ENCODE measurements at places on chromosomes 1 and 21.

DNA sequence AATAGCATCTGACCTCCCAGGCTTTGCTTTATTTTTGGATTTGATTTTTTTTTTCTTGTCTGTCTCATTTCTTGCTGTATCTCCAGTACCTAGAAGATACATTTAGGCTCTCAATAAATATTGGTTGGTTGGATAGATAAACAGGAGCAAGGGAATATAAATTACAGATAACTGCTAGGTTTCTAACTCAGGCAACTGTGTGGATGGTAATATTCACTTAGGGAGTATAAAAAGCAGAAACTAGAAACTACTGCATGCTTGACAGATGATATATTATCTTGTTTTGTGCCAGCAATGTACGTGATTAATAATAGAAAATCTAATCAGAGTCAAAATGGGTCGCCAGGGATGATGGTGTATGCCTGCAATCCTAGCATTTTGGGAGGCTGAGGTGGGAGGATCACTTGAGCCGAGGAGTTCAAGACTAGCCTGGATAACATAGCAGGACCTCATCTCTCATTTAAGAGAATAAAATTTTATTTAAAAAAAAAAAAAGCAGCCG is 31.0 kb upstream of the TARS2 start:
- no peak for DNase-seq

GRCh38 chr1:213162338-213162737 is 111.3 kb downstream of the RPS6KC1 start:
- peak; percentile 36 for DNase-seq

DNA sequence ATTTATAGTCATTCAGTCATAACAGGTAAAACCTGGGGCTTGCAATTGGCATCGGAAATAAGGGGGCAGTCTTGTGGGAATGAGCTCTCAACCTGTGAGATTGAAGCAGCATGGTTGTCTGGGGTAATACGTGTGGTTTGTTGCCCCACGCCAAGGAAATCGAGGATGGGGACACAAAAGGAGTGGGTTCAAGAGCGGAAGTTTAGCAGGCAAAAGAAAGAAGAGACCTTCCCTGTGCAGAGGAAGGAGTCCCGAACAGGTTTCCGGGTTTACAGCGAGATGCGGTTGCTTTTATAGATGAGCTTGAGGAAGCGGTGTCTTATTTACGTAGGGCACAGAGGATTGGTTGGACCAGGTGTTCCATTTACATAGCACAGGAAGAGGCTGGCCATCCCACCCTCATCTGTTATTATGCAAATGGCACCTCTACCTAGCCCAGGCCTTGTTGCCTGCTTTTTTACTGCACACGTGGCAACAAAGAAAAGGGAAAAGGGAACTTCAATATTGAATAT is 37.3 kb downstream of the IFNAR1 start:
- DNase-seq = no peak

GRCh38 chr1:24149866-24150233 is 6.9 kb upstream of the IL22RA1 start:
- peak; percentile 57 for DNase-seq

DNA sequence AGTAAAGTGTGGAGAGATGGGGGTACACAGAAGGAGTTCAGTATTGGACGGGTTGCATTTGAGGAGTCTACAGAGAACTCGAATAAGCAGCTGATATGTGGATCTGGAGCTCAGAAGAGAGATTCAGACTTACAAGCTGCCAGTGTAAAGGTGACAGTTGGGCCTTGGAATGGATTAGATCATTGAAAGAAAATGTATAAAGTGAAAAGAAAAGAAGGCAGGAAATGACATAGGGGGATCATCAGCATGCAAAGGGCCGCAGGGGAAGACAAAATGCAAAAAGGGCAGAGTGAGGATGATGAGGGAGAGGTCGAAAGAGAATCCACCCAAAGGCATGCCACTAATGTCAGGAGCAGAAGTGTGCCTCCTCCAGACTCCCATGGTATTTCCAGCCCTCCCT is 273.3 kb downstream of the TNR start:
- DNase-seq = no peak

GRCh38 chr1:220921971-220922635 is 42.9 kb downstream of the HLX start:
- DNase-seq = no peak

GRCh38 chr1:145926686-145927062 is 610 bp downstream of the RBM8A start:
- no peak for DNase-seq

GRCh38 chr1:30652152-30652841 is 71.1 kb downstream of the MATN1 start:
- no peak for DNase-seq

DNA sequence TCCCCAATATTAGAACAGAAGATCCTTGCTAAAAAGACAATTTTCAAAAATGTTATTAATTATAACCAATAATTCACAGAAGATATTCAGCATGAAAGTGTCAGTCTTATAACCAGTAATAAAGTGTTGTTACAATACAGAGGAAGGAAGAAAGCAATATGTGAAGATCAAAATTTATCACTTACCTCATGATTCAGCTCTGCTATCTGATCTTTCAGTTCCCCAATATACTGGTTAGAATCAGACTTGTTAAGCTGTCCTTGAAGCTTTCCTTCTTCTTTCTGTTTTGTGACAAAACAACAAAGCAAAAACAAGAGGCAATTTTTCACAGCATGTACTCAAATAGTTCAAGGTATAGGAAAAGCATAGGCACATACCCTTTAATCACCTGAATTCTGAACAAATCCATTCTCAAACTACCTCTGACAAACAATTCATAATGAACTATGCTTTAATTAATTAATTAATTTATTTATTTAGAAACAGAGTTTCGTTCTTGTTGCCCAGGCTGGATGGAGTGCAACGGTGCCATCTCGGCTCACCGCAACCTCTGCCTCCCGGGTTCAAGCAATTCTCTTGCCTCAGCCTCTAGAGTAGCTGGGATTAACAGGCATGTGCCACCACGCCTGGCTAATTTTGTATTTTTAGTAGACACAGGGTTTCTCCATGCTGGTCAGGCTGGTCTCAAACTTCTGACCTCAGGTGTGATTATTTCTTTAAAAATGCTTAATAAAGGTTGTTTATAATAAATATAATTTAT is 76.9 kb upstream of the GFI1 start:
- DNase-seq = no peak

GRCh38 chr1:78641558-78641957 is 8.1 kb upstream of the IFI44 start:
- no peak for DNase-seq

- no peak for DNase-seq
These were observed 43.6 kb upstream of the TMEM61 start for GRCh38 chr1:54936791-54937190.

Measured in fibroblast of skin of right quadriceps (primary cell).